Inflammatory macrophage treated with lipopolysaccharide for 4 hours (primary cell): ENCODE measurements at places on chromosomes 4 and X.

DNA sequence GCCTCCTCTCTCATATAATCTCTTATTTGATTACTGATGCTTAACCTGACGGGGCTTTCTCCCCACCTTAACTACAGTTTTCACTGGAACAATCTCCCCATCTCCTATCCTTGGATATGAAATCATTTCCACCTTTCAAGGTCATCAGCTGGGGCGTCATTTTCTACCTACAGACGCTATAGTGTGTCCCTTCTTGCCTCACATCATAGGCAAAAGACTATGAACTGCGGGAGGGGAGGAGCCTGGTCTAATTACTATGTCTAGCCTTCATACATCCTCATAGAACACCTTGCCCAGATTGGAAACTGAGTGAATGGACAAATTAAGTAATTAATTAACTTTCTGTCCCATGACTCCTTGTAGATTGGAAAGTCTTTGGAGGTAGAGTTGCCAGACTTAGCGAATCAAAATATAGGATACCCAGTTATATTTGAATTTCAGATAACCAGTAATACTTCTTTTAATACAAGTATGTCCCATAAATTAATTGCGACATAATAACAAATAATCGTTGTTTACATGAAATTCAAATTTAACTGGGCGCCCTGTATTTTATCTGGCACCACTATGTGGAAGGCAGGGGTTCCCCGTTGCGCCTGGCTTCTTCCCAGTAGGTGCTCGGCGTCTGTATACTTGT lies 752 bp upstream of the ATP6AP2 start:
- peak; percentile 1 for DNase-seq

- no peak for DNase-seq
Measured at GRCh38 chr4:169158046-169158445, 112.7 kb downstream of the SH3RF1 start.

DNA sequence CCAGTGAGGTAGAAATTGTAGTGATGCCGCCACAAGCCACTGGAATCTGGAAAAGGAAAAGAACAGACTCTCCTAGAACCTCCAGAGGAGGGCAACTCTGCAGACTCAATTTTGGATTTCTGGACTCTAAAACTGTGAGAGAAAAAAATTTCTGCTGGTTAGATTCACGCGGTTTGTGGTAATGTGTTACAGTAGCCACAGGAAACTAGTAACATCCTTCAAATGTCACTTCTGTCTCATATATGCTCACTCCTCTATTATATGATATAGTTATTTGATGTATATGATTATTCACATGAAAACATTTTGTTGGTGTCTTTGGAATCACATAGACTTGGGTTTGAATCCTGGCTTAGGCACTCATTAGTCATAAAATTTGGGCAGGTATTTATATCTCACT lies 18.8 kb downstream of the LDOC1 start:
- no peak for DNase-seq

DNA sequence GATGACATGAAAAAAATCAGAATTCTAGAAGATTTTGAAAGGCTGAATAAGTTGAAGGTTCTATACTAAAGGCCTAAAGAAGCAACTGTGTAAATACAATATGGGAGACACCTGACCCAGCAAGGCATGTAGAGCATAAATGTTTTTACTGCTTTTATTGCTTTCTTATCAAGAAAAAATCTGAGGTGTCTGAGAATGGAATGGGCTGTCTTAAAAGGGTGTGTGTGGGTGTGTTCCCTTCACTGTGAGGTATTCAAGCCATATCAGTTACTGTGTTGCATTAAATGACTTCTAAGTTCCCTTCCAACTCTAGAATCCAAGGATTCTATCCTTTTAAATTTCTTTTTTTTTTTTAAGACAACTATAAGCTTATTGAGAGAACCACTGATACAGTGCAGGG lies 15.7 kb downstream of the ATP8A1 start:
- DNase-seq: no peak

DNA sequence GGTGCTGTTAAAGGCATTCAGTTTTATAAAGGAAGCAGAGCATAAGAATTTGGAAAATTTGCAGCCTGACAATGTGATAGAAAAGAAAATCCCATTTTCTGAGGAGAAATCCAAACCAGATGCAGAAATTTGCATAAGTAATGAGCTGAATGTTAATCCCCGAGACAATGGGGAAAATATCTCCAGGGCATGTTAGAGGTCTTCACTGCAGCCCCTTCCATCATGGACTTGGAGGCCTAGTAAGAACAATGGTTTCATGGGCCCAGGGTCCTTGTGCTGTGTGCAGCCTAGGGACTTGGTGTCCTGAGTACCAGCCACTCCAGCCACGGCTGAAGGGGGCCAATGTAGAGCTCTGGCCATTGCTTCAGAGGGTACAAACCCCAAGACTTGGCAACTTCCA lies 542.7 kb upstream of the NR3C2 start:
- DNase-seq: no peak

DNA sequence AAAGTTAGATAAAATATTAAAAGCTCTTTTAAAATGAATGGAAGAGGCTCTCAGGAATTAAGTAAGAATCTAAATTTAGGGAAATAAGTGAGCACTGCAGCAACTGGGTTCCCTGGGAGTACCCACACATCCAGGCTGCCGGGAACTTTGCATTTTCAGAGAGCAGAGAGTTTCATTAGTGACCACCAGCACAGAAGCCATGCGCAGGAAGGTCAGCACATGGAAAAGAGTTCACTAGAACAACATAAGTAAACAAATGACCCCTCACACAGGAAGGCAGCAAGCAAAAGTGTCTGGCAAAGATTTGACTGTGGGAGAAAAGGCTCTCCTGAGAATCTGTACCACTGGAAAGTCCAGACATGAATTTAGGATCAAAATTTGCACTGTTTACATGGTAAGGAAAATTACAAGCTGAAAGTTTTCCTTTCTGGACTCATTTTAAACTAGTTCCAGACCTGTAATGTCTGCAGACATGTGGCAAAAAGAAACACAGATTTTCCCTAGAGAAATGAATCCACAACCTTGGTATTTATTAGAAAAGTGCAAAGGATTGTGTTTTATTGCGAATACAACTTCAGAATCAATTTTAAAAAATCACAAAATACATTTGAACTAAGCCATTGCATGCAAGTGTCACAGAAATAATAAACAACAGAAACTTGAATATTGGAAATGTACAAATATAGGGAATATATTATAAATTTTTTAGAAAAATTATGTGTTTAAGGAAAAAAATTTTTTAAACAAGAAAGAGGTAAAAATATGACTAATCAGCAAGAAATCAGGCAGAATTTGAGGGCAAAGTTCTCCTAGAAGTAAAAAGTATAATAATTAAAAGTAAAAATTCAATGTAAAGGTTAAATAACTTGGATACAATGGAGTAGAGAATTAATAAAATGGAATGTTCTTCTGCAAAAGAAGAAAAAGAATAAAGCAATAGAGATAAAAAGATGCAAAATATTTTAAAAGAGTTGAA lies 18.4 kb upstream of the MYOZ2 start:
- no peak for DNase-seq
